ENCODE measurements at places on chromosomes 4 and X.

- DNase-seq, result no peak
These were observed 58.1 kb downstream of the FNIP2 start for GRCh38 chr4:158826882-158827281.

DNA sequence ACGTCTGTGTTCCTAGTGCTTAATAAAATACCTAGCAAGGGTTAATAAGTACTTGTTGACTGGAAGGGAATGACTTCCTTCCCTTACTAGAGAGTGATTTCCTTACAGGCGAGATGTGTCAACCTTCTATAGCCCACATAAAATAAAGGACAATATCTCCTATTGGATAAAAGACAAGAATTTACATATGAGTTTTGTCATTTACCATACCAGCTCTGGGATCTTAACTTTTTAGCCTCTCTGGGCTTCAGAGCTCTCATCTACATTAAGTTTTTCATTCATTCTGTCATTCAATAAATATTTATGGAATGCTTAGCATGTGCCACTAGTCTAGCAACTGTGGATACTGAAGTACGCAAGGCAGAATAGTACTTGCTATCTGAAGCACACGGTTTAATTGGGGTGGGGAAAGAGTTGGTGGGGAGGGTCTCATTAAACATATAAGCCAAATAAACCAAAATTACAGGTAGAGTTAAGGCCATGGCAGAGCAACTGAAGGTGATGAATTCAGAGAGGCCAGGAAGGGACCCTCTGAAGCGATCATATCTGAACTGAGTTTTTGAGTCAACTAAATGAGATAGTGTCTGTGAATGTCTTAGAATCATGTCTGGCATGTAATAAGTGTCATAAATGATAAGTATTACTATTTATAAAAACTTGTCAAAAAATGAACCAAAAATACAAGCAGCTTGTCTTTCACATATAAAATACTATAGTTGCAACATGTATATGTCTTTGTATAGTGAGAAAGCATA is 91.6 kb upstream of the BMP2K start:
- no peak for DNase-seq

- no peak for DNase-seq
These were observed 6.1 kb downstream of the SCARB2 start for GRCh38 chr4:76207549-76207948.

GRCh38 chr4:152165146-152165545 is 370.7 kb downstream of the FBXW7 start:
- no peak for DNase-seq

DNA sequence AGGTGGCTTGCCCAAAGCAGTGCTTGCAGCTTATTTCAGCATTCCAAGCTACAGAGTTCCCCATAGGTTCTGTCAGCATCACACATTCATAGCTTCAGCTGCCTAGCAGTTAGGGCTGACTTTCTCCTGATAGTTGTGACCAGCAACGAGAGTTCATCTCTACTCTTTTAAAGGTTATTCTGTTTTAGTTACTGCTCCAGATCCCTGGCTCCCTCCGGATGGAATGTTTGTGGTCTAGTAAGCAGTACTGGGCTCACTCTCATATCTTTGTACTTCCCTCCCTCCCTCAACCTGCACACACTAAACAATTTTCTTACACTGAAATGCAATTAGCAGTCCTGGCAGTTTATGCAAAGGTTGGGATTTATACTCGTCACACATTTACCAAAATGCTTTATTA is 43.9 kb downstream of the PTTG2 start:
- DNase-seq, result no peak

Data from COR-L47 (cell line).